ENCODE measurements at places on chromosomes 13 and 19.

DNA sequence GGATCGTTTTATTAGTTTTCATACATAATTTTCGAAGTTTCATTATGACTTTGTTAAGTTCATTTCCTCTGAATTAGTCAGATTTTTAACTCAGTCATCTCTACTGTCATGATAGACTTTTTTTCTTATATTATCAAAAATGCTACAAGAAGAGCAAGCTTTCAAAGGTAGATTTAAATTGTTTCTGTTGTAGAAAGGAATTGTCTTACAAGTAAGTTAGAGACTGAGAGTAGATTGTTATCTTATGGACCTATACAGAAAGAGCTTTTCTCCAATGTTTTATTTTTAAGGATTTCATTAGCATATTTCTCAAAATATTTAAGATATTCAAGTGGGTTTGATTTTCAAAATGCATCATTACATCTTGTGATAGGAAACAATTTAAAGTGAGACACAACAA is 2.7 kb downstream of the MAB21L1 start:
- DNase-seq: no peak
- no peak overlapping the region for H3K27ac ChIP-seq
- peaks cover 30% of the 10 kb centered on the region for H3K27me3 ChIP-seq
- H3K4me1 ChIP-seq: peaks cover 17% of the 10 kb centered on the region
- H3K36me3 ChIP-seq: peaks cover 2% of the 10 kb centered on the region

DNA sequence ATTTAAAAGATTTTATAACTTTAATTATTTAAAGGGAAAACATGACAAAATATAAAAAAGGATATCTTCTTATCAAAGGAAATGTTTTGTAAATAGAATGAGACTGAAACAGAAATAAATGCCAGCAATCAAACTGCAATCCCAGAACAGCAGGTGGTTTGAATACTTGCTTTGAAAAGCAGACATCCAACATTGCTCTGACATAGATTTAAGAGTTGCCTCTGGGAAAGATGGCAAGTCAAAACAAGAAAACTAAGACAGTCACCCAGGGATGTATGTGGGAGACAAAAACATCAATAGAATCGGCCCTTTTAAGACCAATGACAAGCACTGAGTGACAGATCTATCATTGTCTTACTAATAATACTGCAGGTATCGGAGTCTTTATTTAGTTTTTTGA is 789.7 kb upstream of the GPC6 start:
- H3K4me1 ChIP-seq: no peaks in the 10 kb centered on the region
- H3K36me3 ChIP-seq: no peaks in the 10 kb centered on the region
- DNase-seq: no peak
- no peak overlapping the region for H3K27ac ChIP-seq

DNA sequence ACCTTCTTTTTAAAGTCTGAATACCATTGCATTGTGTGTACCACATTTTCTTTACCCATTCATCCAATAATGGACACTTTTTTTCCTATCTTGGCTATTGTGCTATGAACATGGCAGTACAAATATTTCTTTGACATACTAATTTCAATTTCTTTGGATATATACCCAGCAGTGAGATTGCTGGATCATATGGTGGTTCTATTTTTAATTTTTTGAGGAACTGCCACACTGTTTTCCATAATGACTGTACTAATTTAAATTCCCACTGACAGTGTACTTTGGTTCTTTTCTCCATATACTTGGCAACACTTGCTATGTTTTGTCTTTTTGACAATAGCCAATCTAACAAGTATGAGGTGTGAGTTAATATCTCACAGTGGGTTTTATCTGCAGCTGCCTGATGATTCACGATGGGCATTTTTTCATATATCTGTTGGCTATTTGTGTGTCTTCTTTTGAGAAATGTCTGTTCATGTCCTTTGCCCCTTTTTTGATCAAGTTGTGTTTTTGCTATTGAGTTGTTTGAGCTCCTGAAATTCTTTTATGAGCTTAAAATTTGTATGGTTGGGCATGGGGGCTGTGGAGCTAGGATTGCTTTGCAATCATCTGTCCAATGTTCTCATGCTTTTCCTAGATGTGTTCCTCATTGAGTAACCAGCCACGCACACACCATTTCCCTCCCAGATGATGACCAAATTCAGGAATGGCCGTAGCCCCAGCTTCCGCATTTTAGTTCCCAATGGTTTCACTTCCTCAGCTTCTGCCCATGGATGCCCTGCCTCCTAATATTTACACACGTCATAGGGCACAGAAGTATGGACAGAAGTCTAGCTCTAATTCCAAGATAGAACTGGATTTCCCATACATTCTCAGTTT is 380.0 kb upstream of the SGCG start:
- no peaks in the 10 kb centered on the region for H3K4me1 ChIP-seq
- no peak for DNase-seq
- H3K36me3 ChIP-seq: no peaks in the 10 kb centered on the region
- no peak overlapping the region for H3K27ac ChIP-seq

- peaks cover 2% of the 10 kb centered on the region for H3K4me1 ChIP-seq
- no peaks in the 10 kb centered on the region for H3K27me3 ChIP-seq
- DNase-seq: no peak
- H3K27ac ChIP-seq: no peak overlapping the region
- no peak overlapping the region for H3K4me3 ChIP-seq
- H3K36me3 ChIP-seq: no peaks in the 10 kb centered on the region
These were observed 13.9 kb upstream of the GNA11 start for GRCh38 chr19:3080286-3080685.

- H3K4me3 ChIP-seq: no peak overlapping the region
- no peak overlapping the region for H3K27ac ChIP-seq
- no peak for DNase-seq
- peaks cover 6% of the 10 kb centered on the region for H3K36me3 ChIP-seq
- H3K4me1 ChIP-seq: peaks cover 11% of the 10 kb centered on the region
These were observed 21.0 kb upstream of the DLEU7 start for GRCh38 chr13:50864492-50864891.

- no peak overlapping the region for H3K27ac ChIP-seq
- H3K36me3 ChIP-seq: no peaks in the 10 kb centered on the region
- no peaks in the 10 kb centered on the region for H3K27me3 ChIP-seq
- DNase-seq: no peak
These were observed 68.6 kb downstream of the KCTD15 start for GRCh38 chr19:33865306-33865705.

GRCh38 chr19:18306209-18306887 is 16.5 kb downstream of the LSM4 start:
- no peaks in the 10 kb centered on the region for H3K27me3 ChIP-seq
- peak overlapping the region; percentile 84 for H3K4me3 ChIP-seq
- peaks cover 1% of the 10 kb centered on the region for H3K36me3 ChIP-seq
- peak overlapping the region; percentile 96 for H3K27ac ChIP-seq

GRCh38 chr13:53060840-53061490 is 32.4 kb downstream of the OLFM4 start:
- no peak overlapping the region for H3K4me3 ChIP-seq
- no peaks in the 10 kb centered on the region for H3K36me3 ChIP-seq
- peaks cover 8% of the 10 kb centered on the region for H3K27me3 ChIP-seq
- no peak for DNase-seq
- H3K27ac ChIP-seq: no peak overlapping the region

GRCh38 chr13:98778749-98779148 is 26.3 kb upstream of the SLC15A1 start:
- no peak for DNase-seq
- peaks cover 17% of the 10 kb centered on the region for H3K27me3 ChIP-seq
- no peaks in the 10 kb centered on the region for H3K4me1 ChIP-seq
- H3K4me3 ChIP-seq: no peak overlapping the region
- no peak overlapping the region for H3K27ac ChIP-seq

Data from memory B cell (primary cell).